ENCODE measurements at places on chromosomes 16 and 17.

DNA sequence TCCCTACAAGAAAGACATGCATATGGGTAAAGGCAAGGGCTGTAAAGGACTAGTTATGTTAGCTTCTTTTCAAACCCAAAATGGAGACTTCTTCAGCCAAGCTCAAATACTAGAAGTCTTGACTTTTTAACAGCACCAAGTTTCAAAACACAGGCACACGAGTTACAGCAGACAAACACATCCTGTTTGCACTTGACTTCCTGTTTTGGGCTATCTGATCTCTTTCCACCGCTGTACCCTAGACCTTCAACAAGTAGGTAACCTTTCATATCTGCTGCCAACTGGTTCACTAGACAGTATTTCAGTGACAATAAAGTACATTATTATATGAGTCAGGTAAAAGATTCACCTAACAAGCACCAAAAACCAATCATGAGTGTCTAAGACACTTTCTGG is 12.3 kb downstream of the RFFL start:
- DNase-seq = peak; percentile 69

GRCh38 chr16:26952411-26952810 is 114.3 kb upstream of the C16orf82 start:
- DNase-seq = no peak

- DNase-seq = no peak
Measured at GRCh38 chr16:4152267-4152666, 36.0 kb upstream of the ADCY9 start.

DNA sequence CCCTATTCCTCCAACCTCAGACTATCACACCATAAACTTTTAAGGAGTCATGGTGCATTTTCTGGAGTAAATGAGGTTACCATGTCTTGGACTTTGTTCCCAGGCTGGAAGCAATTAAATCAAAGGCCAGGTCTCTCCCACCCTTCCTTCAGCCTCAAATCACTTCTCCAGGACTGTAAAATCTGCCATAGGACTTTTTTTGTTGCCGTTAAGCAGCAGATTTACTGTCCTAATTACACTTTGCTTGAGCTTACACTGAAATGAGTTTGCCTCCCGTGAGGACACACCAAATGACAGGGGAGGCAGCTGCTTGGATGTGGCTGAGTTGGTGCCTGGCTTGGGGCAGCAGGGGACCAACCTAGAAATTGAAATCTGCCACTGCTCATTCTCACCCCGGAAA is 14.7 kb downstream of the DCAKD start:
- DNase-seq = no peak

- no peak for DNase-seq
Measured at GRCh38 chr16:28838558-28838918, 7.6 kb downstream of the TUFM start.

DNA sequence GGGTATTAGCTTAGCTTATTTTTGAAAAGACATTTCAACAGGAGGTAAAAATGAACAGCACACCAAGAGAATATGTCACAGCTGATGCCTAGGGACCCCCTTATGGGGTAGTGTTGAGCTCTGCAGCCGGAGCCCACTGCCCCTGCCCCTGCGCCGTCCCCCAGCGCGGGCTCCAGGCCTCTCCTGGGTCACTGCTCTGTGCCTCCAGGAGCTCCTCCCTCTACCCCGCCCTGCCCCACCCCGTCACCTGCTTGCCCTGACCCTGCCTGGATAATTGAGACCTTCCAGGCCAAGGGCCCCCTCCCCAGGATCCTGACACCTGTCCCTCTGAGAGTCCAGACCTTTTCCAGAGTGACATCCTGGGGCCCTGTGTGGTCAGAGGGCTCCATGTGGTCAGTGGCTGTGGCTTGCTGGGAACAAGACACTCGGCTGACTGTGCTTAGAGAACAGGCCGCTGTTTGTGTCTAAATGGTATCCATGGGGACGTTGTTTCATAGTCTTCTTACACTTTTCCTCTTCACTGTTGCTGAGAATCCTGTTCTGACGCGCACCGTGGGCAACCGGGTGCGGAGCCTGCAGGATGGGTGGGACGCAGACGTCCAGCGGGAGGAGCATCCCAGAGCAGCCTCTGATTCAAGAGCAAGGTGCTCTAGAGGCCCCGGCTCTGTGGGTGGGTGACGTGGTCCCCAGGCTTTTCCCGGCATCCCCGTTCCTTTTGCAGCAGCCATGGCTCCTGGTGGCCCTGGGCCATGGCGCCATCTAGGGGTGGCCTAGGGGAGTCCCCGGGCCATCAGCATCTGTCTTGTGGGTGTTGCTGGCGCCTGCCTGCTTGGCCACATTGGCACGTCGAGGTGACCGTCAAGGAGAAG is 20.0 kb upstream of the WFIKKN1 start:
- no peak for DNase-seq

GRCh38 chr17:8930649-8931048 is 34.9 kb downstream of the PIK3R5 start:
- DNase-seq = no peak

GRCh38 chr17:74604200-74604599 is 12.1 kb upstream of the CD300LD start:
- no peak for DNase-seq

DNA sequence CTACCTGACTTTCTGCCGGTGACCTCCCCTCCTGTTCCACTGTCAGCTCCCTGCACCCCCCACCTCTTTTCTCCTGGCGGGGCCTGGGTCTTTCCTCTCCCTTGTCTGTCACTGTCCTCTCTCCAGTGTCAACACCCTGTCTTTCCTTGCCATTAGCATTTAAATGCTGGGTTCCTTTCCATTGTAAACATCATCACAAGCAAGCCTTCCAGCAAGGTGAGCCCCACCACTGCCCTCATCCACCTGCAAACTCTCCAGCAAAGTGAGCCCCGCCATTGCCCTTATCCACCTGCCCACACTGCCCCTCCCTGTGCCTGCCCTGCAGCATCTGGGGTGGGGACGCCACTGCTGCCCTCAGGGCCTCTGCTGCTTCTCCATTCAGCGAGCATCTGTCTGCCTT is 195.0 kb downstream of the ENGASE start:
- DNase-seq = no peak

DNA sequence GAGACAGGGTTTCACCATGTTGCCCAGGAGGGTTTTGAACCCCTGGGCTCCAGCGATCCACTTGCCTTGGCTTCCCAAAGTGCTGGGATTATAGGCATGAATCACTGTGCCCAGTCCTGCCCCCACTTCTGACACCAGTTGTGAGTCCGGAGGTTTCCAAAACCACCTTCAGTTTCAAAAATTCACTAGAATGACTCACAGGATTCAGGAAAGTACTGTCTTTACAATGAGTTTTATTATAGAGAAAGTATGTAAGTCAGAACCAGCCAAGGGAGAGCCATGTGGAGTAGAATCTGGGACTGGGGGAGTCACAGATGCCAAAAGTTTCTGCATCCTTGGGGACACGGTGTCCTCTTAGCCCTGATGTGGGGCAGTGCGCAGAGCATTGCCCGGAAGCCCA is 55.1 kb downstream of the PLD6 start:
- no peak for DNase-seq

GRCh38 chr16:85626191-85626981 is 13.3 kb downstream of the GSE1 start:
- no peak for DNase-seq

DNA sequence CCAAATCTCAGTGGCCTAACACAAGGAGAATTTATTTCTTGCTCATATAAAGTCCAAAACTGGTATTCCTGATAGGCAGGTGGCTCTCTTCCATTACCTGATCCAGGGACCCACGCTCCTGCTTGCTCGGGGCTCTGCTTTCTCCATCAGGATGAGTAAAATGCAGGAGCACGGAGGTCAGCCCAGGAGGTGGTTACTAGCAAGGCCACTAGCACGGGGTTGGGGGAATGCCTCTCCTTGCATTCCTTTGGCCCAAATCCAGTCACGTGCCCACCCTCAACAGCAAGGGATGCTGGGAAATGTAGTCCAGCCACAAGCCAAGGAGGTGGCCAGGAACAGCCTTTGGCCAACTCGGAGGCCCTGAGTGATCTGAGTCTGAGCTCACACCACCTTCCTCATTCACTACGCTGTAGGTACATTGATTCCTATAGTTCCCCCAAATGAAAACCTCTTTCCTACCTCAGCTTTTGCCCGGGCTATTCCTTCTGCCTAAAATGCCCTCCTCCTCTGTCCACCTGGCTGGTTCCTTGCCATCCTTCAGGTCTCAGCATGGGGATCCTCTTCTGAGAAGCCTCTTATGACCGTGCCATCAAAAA is 38.3 kb upstream of the HAPSTR1 start:
- no peak for DNase-seq

GRCh38 chr16:12773221-12773620 is 30.5 kb downstream of the CPPED1 start:
- DNase-seq = no peak

All from GF-D8 (cell line).